ENCODE measurements at places on chromosomes 12 and 14. TPM values are rescaled to one million over a fixed set of nuclear protein-coding genes. Genes with fewer than 3 reads are reported as not detected.

DNA sequence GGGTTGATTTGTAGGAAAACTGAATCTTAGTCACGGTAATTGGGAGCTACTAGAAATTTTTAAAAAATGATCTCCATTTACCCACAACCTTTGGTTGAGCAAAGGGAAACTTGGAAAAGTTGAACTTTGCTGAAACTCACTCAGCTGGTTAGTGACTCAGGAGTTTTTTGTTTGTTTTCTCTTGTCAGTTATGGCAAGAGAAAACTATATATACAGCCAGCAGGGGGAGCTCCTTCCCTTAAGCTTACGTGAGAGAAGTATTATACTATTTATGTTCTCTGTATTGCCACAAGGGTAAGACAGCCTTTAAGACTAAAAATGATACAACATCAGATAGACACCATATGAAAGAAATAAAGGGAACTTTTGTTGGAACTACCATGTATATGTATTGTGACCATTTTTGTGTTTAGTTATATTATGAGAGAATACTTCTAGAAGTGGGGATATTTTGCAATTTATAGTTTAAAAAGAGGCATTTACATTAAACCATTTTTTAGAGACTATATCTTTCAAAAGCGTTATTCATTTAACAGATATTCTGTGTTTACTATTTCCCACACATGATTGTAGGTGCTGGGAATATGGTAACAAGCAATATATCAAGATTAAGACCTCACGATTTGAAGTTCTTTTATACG is 28.1 kb upstream of the TBC1D30 start:
- no peaks in the 10 kb centered on the region for H3K4me1 ChIP-seq
- DNase-seq: peak; percentile 23
- no peaks in the 10 kb centered on the region for H3K36me3 ChIP-seq
- no peak overlapping the region for H3K27ac ChIP-seq

GRCh38 chr14:65054471-65055085 is 47.7 kb downstream of the MAX start:
- no peak for DNase-seq
- H3K27me3 ChIP-seq: no peaks in the 10 kb centered on the region
- no peak overlapping the region for H3K4me3 ChIP-seq
- H3K27ac ChIP-seq: no peak overlapping the region

The DNAAF2 gene
- 12.1 TPM for total RNA-seq

The LRTM2 gene
- total RNA-seq: not detected

The MGST1 gene
- total RNA-seq: 310 TPM

Measured in breast epithelium (tissue), 4 donors.